ENCODE measurements at places on chromosomes 3 and 15.

GRCh38 chr3:196471551-196471950 lies 32.0 kb downstream of the RNF168 start:
- DNase-seq: no peak

DNA sequence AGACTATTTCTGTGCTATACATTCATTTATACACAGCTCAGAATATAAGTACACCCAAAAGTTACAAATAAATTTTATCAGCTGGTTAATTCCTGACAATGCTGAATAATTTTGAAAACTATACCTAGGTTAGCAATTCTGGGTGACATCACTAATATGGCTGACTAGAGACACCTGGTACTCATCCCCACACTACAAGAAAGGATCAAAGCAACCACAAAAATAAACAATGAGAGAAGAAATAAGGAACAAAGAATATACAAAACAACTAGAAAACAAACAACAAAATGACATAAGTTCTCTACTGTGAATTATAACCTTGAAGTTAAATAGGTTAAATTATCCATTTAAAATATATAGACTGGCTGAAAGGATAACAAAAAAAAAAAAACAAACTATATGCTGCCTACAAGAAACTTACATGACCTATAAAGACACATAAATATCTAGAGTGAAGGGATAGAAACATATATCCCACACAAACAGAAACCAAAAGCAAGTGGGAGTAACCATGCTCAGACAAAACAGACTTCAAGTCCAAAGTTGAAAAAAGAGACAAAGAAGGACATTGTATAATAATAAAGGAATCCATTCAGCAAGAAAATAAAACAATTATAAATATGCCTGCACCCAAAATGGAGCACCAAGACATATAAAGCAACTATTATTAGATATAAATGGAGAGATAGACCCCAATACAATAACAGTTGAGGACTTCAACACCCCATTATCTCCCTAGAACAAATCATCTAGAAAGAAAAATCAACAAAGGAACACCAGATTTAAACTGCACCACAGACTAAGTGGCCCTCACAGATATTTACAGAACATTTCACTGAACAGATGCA lies 57.8 kb downstream of the IMPG2 start:
- DNase-seq: no peak

DNA sequence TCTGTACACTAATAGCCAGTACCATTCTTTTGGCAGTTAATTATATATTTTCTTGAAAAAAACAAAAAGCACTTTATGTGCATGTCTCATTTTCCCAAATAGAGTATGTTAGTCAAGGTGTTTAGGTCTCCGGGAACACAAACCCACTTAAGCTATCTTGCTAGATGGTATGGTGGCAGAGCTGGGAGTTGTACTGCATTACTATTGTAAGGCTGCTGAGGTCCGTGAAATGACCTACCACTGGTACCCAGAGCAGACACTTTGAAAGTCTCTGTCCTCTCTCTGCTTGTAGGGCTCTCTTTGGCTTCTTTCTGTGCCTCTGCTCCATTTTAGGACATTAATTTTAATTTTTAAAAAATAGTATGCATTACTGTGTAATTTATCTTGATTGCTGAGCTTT lies 8.8 kb downstream of the TMOD3 start:
- no peak for DNase-seq

DNA sequence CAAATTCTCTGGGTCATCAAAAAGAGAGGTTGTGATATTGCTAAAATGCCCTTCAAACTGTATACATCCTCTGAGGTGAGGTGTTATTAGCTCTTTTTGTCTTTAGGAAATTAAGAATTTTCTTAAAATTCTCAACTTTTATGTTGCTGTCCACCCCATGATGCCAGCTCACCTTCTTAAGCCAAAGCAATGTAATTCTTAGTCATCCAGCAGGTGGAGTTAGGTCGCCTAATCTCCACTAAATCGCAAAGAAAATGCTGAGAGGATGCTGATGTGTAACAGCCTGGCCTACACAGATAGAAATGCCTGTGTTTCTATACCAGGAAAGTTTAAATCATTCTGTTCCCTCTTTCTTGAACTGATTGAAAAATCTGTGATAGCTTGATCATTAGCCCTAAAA lies 770.2 kb upstream of the ALCAM start:
- DNase-seq: no peak

DNA sequence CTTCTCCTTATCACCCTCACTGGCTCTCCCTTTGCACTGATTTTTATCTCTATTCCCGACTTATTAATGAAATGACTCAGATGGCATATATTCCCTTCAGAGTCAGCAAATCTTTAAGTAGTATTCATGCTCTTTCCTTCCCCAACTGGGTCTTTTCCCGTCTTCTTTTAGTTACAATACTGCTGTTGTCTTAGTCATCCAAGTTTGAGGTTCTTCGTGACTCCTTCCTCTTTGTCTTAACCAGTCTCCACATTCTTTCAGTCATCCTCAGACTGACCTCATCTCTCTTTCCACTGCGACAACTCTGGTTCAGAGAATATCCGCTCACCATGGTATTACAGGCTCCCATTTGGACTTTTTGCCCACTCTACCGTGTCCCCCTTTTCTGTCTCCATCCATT lies 12.4 kb downstream of the WDR5B start:
- DNase-seq: no peak

DNA sequence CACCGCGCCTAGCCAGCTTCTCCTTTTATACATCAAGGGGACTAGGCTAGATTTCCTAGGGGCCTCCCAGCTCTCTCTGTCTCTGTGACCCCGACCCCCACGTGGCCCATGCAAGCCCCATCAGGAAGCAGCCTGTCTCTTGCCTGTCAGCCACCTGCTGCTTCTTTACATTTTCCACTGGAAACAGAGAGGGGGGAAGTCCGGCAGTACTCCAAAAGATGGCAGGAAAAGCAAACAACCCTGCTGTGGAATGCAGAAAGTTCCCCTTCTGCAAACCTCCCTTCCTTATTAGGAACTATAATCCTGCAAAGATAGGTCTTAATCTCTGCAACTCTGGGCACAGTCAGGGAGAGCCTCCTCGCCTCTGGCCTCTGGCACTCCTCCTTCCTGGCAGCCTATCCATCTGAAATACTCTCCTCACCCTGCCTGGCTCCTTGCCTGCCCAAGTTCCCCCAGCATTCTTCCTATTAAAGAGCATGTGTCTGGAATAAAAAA lies 47.4 kb upstream of the HACD2 start:
- DNase-seq: no peak

DNA sequence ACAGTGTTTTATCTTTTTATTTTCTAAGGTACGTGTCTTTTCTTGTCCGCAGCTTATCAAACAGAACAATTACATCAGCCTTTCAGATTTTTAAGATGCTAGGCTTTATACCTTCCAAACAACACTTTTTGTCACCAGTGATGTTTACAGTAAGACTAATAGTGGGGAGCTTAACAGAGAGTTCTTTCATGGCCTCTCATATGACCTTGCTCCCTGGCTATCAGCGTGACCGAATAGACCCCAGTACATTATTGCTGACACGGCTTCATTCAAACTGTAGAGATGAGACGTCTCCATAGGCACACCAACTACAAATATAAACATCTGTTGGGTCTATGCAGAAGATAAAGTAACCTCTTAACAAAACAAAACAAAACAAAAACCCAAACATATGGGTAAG lies 477.6 kb upstream of the KCNMB2 start:
- no peak for DNase-seq

GRCh38 chr15:31046759-31047359 lies 54.7 kb downstream of the TRPM1 start:
- DNase-seq: no peak

DNA sequence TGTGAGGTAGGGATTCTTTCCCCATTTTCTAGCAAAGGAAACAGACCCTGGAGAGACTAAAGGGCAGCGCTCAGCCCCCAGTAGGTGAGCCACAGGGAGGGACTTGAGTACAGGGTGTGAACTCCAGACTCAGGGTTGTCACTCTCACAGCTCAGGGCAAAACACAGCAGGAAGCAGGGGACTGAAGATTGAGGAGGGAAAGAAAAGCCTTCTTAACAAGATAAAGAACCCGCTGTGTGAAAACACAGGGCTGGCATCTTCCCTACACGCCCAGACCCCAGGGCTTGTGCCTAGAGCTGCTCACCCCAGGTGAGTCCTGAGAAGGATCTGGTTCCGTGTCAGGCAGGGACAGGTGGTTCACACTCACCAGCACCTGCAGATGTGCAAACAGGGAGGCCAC lies 59.6 kb downstream of the ABTB1 start:
- DNase-seq: no peak

GRCh38 chr3:43862992-43863805 lies 172.5 kb downstream of the ABHD5 start:
- no peak for DNase-seq

DNA sequence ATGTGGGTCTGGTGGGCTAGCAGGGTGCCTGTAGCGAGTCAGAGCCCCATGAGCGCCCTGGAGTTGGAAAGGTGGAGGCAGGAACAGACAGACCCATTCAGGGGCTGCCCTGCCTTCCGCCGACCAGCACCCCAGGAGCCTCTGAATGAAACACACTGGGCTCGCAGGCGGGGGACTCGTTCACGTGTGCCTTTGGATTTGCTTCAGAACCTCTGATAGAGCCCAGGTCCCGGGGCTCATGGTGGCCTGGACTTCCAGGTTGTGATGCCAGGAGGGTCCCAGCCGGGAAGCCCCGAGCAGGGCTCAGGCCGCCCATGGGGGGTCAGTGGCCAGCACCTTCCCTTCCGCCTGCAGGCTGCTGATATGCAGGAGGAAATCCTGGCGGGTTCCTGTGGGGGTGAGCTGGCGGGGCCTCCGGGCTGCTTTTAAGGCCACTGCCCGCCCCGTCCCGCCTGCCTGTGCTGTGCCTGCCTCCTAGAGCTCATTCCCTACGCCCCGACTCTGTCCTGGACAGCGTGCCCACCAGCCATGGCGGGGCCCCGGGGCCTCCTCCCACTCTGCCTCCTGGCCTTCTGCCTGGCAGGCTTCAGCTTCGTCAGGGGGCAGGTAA lies at the start of gene STAB1:
Gene STAB1 (plus strand): TSS at position 453 of the 610 bp plus-strand sequence. CDS start 76 bp downstream, at position 529.
- DNase-seq: no peak

DNA sequence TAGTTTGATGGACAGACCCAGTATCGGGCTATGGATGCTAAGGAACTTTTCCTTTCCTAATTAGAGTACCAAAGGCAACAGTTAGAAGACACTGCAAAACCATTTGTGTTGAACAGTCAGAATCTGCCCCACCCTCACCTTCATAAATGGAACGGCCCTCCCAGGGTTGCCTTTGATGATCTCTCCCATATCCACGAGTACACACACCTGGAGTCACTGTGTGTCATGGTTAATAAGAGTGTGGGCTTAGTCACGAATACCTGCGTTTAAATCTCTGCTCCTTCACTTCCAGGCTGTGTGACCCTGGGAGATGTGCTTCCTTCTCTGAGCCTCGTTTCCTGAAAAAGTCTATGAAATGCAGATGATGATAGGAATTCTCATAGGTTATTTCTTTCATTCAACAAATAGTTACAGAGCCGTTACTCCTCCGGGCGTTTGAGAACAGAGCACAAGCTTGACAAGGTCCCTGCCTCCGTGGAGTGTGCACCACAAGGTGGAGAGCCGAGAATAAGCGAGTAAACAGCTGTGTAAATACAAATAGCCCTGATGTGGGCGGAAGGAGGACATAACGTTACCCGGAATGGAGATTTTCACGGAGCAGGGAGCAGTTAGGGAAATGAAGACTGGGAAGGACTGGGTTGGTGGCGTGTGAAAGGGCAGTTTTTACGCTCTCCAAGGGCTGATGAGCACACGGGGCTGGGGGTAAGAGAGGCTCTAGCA lies 6.7 kb downstream of the SLC51A start:
- no peak for DNase-seq

DNA sequence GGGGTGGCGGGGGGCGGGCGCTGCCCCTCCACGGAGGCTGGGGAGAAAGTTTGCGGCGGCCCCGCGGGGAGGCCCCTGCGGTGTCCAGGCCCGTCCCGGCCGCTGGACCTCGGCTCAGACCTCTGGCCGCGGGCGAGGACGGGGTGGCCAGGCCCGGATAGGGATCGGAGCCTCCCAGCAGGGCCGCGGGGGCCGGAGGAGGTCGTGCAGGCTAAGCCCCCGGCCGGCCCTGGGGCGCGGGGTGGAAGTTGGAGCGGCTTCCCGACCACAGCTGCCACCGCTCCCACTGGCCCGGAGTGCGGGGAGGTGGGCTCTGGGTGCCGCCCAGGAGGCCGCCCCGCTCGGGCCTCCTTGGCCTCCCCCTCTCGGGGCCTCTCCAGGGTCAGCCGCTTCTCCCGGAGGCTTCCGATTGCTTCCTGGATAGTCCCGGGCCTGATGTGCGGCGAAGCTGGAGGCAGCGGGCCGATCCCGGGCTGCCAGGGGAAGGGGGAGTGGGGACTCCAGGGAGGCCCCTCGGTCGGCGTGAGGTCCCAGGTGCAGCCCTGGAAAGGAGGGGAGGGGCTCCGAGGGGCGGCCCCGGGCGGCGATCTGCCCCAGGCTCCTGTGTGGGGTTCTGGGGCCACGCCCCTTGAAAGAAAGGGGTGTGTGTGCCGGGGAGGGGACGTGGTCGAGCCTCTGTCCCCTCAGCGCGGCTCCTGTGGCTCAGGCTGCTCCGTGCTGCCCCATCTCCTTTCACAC lies 907 bp downstream of the PLXNA1 start:
- no peak for DNase-seq

- no peak for DNase-seq
Observed at GRCh38 chr15:35252351-35252865, 167.3 kb upstream of the NANOGP8 start.

GRCh38 chr3:37338500-37338899 lies 164.1 kb upstream of the LRRFIP2 start:
- no peak for DNase-seq

DNA sequence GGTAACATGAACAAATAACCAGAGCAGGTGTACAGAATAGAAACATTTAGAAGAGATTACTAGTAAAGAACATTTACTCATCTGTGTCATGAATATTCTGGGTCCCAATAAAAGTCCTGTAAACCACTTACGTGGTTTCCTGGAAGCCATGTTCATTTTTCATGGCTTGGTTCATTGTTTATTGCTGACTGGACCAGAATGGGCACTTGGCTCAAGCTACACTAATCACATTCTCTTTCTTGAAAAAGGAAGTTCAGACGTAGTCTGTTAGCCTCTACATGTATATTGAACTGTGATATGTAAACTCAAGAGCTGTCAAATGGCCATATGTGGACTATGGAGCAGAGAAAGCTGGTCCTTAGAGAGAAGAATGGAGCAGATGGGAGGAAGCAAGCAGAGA lies 138.3 kb upstream of the FAM3D start:
- DNase-seq: no peak

DNA sequence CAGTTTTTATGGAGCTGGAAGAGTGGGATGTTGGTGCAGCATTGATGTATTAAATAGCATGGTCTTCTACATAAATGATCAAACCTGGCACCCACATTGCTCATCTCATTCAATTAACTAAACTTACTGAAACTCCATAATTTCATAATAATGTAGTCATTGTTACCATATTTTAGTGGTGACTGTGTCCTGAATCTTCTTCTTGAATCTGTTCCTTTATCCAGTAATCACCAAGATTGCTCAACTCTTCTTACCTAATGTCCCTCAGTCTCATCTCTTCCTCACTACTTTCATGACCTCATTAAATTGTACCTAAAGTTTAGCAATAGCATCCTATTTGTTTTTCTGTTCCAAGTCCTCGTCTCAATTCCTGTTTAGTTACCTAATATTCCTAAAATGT lies 69.8 kb downstream of the FGF7 start:
- DNase-seq: no peak

Data from stimulated activated CD8-positive, alpha-beta memory T cell treated with anti-CD3 and anti-CD28 coated beads, Interleukin-2, amount 100 ng/mL, for 48 hours (primary cell).